ENCODE measurements at places on chromosomes 2 and 18.

DNA sequence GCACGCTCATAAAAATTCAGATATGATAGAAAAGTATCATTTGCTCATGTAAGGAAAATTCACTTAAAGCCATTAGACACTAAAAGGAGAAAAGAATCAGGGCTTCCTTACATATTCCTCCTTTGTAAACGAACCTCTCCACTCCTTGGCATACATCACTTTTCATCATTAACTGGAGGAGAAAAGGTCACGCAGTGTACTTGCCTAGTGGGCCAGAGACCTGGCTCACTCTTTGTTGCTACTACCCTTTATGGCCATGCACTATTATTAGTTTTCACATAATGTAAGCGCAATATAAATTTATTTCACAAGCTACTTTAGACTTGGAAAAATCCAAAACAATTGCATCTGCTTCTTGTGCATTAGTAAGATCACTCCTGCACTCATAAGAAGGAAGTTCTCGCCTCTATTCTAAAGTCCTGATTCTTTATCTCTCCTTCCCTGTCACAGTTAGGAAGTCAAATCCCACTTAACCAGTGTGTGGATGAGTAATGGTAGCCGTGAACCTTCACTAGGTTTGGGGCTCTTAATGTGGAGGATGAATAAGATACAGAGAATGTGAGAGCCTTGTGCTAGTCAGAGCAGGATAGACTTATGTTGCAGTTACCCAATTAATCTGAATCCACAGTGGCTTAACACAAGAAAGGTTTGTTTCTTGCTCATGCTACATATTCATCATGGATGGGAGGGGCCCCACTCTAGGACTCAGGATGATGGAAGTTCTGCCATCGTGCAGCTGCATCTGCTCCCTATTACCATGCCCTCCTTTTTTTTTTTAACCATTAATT is 115.0 kb upstream of the GLS start:
- no peaks in the 10 kb centered on the region for H3K4me1 ChIP-seq
- H3K27ac ChIP-seq: no peak overlapping the region
- no peaks in the 10 kb centered on the region for H3K27me3 ChIP-seq
- no peak for DNase-seq
- H3K4me3 ChIP-seq: no peak overlapping the region

- H3K4me1 ChIP-seq: peaks cover 22% of the 10 kb centered on the region
- H3K4me3 ChIP-seq: no peak overlapping the region
- peak; percentile 81 for DNase-seq
- H3K36me3 ChIP-seq: no peaks in the 10 kb centered on the region
These were observed 81.5 kb downstream of the BCL2 start for GRCh38 chr18:63237881-63238692.

GRCh38 chr18:74715306-74715705 is 117.6 kb downstream of the ZNF407 start:
- peaks cover 5% of the 10 kb centered on the region for H3K4me1 ChIP-seq
- no peaks in the 10 kb centered on the region for H3K27me3 ChIP-seq
- no peak overlapping the region for H3K27ac ChIP-seq
- no peaks in the 10 kb centered on the region for H3K36me3 ChIP-seq
- no peak for DNase-seq

GRCh38 chr2:1366546-1367134 is 46.6 kb upstream of the TPO start:
- H3K4me1 ChIP-seq: peaks cover 11% of the 10 kb centered on the region
- DNase-seq: no peak
- no peaks in the 10 kb centered on the region for H3K36me3 ChIP-seq
- H3K27ac ChIP-seq: no peak overlapping the region
- H3K4me3 ChIP-seq: no peak overlapping the region

GRCh38 chr18:966759-967576 is 62.3 kb downstream of the ADCYAP1 start:
- H3K4me1 ChIP-seq: peaks cover 6% of the 10 kb centered on the region
- H3K27ac ChIP-seq: no peak overlapping the region
- H3K27me3 ChIP-seq: no peaks in the 10 kb centered on the region
- H3K36me3 ChIP-seq: no peaks in the 10 kb centered on the region

DNA sequence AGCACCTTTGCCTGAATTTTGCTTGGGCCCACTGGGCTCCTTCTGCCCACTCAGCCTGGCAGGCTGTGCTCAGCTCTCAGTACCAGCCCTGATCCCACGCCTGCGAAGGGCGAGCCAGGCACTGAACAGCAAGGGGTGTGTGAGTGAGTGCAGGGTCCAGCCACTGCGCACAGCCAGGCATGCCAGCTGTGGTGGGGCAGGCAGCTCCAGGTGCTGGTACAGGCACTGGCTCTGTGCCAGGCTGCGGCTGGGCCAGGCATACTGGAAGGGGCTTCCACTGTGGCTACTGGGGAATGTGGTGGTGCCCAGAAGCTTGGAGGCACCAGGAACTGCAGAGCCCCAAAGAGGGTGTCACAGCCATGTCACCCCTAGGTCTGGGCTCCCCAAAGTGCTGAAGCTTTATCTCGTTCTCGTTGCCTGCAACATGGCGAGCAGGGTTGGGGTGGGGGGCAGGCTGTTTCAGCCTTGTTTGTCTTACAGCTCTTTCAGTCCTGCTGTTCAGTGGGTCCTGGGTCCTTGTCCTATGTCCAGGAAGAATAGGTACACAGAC is 8.8 kb downstream of the DYSF start:
- peaks cover 62% of the 10 kb centered on the region for H3K27me3 ChIP-seq
- no peak overlapping the region for H3K27ac ChIP-seq
- no peaks in the 10 kb centered on the region for H3K36me3 ChIP-seq
- no peak for DNase-seq
- no peak overlapping the region for H3K4me3 ChIP-seq
- peaks cover 4% of the 10 kb centered on the region for H3K4me1 ChIP-seq

DNA sequence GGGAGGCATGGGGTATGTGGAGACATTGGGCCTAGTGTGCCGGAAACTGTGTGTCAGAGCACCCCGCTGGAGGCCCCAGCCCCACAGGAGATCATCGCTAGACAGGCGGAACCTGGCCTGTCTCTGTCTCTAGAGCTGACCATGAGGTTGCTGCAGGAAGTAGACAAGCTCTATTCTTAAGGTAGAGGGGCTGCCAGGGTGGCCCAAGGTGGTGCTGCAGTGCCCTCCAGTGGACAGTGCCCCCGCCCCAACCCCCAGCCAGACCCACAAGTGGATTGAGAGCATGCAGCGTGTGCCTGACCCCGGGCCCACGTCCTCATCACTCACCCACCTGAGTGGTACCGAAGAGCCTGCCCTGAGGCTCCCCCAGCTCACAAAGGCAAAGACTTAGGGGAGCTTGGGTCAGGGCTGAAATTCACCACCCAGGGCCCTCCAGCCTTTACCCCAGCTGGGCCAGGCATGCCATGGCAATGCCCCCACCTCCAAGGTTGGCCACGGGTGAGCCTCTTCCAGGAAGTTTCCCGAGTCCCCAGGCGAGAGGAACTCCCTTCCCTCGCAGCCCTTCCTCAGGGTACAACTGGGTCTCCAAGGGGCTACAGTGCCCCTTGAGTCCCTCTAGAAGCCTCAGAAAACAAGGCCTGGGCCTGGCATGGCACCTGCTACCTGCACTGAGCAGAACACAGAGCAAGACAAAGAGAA is 155.0 kb downstream of the TTC32 start:
- no peaks in the 10 kb centered on the region for H3K27me3 ChIP-seq
- H3K4me1 ChIP-seq: no peaks in the 10 kb centered on the region
- no peaks in the 10 kb centered on the region for H3K36me3 ChIP-seq
- no peak overlapping the region for H3K4me3 ChIP-seq
- H3K27ac ChIP-seq: no peak overlapping the region

DNA sequence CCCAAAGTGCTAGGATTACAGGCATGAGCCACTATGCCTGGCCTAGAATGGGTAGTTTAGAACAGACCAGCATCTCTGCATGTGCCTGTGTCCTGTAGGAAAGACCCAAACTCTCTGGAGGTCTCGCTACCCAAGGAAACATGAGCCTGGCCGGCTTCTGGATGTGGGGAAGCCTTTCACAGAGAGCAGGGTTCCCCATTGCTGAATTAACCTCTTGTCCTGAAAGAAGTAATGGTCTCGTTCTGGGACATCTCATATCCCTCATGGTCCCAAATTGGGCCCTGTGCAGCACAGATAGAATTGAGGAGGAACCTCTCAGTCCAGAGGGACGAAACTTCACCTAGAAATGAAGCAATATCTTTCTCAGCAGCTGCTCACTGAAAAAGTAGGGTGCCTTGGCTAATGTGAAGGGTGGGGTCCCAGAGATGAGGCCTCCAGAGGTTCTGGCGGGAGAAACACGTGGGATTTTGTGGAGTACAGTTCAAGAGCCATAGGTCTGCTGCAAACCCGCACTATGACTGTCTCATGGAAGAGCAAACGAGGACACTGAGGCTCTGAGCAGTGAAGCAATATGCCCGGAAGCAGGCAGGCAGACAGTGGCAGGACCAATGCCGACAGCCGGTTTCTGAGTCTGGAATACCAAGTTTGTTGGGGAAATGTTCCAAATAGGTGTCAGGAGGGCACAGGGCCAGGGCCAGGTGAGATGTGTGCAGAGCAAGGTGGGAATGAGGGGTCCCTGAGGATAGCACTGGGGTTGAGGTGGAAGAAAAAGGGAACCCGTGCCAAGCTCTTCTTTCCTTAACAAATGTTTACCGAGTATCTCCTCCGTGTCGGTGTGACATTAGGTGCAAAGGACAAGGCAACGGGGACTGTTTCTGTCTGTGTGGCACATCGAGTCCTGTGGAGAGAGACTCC is 121.0 kb upstream of the TWIST2 start:
- H3K27me3 ChIP-seq: no peaks in the 10 kb centered on the region
- no peak for DNase-seq
- H3K4me1 ChIP-seq: no peaks in the 10 kb centered on the region
- no peak overlapping the region for H3K4me3 ChIP-seq

GRCh38 chr18:11224153-11224552 is 74.8 kb upstream of the PIEZO2 start:
- H3K36me3 ChIP-seq: no peaks in the 10 kb centered on the region
- H3K27me3 ChIP-seq: no peaks in the 10 kb centered on the region
- H3K4me1 ChIP-seq: no peaks in the 10 kb centered on the region

DNA sequence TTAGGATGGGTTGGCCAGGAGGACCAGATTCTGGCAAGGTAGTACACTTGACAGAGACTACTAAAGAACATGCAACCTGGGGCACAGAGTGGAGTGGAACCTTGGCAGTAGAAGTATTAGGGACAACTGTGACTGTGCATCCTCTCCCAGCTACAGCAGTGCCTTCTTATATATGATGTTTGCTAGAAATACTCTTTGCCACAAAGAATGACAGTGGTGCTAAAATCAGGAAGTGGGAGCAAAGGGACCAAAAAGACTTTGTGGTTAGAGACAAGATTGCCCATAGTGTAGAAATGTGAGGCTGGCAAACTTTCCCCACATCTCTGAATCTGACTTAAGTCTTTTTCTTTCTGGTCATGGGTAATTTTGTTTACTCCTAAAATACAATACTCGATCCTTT is 9.4 kb upstream of the SLC38A11 start:
- H3K27ac ChIP-seq: no peak overlapping the region
- H3K36me3 ChIP-seq: no peaks in the 10 kb centered on the region
- H3K4me3 ChIP-seq: no peak overlapping the region

GRCh38 chr2:113240915-113241911 is 37.5 kb downstream of the PAX8 start:
- H3K4me3 ChIP-seq: no peak overlapping the region
- DNase-seq: no peak
- H3K27ac ChIP-seq: no peak overlapping the region
- no peaks in the 10 kb centered on the region for H3K36me3 ChIP-seq

- H3K36me3 ChIP-seq: no peaks in the 10 kb centered on the region
- H3K27me3 ChIP-seq: no peaks in the 10 kb centered on the region
- DNase-seq: no peak
- no peaks in the 10 kb centered on the region for H3K4me1 ChIP-seq
- no peak overlapping the region for H3K27ac ChIP-seq
- H3K4me3 ChIP-seq: no peak overlapping the region
These were observed 744.4 kb downstream of the KCNJ3 start for GRCh38 chr2:155442755-155443372.

DNA sequence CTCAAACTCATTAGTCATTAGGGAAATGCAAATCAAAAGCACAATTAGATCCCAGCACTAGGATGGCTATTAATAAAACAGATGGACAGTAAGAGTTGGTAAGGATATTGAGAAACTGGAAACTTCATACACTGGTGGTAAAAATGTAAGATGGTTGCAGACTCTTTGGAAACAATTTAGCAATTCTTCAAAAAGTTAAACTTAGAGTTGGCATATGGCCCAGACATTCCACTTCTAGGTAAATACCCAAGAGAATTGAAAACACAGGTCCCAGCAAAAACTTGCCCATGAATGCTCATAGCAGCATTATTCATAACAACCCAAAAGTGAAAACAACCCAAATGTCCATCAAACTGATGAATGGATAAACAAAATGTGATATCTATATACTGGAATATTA is 84.9 kb upstream of the ZFP36L2 start:
- DNase-seq: no peak
- no peaks in the 10 kb centered on the region for H3K4me1 ChIP-seq
- H3K4me3 ChIP-seq: no peak overlapping the region
- no peak overlapping the region for H3K27ac ChIP-seq
